Mesenteric fat pad (tissue), 1 donor: ENCODE measurements at places on chromosomes 7 and 10. TPM values are rescaled to one million over a fixed set of nuclear protein-coding genes. Genes with fewer than 3 reads are reported as not detected.

The CLRN3 gene
- 0.29 TPM for total RNA-seq

The ADAM12 gene
- 77.9 TPM for total RNA-seq

The ATRNL1 gene
- total RNA-seq, result 0.74 TPM

The ABLIM1 gene
- total RNA-seq, result 103 TPM

GRCh38 chr7:22784346-22784745 is 38.3 kb downstream of the TOMM7 start:
- DNase-seq, result no peak

GRCh38 chr10:16195178-16195769 is 241.5 kb upstream of the PTER start:
- no peak for DNase-seq

DNA sequence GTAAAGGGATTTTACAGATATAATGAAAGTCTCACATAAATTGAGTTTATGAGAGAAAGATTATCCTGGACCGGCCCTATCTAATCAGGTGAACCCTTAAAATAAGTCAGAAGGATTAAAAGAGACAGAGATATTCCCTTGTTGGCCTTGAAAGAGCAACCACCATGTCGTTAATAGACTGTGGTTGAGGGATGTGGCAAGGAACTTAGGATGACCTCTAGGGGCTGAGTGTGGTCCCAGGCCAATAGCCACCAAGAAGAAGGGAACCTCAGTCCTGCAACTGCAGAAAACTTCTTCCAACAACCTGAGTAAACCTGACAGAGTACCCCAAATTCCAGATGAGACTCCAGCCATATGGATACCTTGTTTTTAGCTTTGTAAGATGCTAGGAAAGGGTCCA is 121.5 kb downstream of the POLR1F start:
- no peak for DNase-seq

DNA sequence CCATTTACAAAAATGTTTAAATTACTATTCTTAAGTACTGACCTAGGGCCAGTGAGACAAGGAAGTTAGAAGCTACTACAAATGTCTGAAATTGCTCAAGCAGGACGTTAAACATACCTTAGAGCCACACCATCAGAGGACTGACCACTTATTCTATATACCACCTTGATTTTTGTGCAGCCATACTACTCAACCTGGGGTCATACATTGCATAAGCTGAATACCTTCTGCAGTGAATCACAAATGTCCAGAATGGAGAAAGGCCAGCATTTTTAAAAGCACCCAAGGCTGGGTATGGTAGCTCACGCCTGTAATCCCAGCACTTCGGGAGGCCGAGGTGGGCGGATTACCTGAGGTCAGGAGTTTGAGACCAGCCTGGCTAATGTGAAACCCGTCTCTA is 21.2 kb upstream of the MRLN start:
- DNase-seq, result no peak

- no peak for DNase-seq
These were observed 106.3 kb downstream of the GRK5 start for GRCh38 chr10:119313644-119314043.
